Effector memory CD8-positive, alpha-beta T cell (primary cell): ENCODE measurements at places on chromosomes 2 and 18.

GRCh38 chr2:24912523-24912922 is 7.5 kb downstream of the ADCY3 start:
- no peak for DNase-seq

DNA sequence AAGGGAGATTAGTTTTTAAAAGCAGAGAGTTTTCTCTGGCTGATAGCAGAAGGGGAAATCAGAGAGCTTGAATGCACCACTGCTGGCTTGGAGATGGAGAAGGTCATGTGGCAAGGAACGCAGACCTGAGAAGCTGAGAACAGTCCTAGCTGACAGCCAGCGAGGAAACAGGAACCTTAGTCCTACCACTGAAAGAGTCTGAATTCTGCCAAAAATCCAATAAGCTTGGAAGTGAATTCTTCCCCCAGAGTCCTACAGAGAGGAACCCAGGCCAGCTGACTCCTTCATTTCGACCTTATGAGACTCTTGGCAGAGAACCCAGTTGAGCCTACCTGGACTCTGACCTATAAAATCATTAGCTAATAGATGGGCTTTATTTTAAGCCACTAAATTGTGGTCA is 371.9 kb upstream of the TNP1 start:
- DNase-seq, result no peak

DNA sequence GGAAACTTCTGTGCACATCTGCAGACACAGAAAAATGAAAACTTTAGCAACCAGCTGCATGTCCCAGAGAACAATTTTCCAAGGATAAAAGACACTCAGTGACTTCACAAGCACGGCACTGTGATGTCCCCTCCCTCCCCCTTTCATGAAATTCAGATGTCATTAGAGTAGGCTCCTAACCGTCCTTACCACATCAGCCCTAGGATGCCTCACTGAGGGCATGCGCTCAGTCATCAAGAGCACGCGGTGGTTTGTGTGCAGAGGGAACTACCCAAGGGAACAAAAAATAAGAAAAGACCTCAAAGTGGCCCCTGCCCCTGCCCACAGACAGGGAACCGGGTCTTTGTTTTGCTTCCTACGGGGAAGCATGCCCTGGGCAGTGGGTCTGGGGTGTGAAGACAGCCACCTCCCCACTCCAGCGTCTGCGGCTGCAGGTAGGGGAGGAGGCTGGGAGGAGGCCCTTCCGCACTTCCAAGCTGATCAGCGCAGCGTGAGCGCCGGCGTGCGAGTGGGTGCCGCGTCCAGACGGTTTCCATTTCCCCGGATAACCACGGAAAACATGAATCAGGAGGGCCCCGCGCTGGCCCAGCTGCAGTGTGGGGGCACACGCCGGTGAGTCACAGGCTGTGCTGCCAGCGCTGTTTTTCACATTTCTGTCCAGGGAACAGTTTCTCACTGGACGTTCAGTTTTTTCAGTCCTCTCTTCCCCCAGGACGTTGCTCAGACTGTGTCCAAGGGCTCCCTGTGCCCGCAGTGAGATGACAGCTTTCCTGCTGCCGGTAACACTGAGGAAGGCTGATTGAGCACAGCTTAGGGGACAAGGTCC is 70.6 kb downstream of the COPS8 start:
- no peak for DNase-seq

DNA sequence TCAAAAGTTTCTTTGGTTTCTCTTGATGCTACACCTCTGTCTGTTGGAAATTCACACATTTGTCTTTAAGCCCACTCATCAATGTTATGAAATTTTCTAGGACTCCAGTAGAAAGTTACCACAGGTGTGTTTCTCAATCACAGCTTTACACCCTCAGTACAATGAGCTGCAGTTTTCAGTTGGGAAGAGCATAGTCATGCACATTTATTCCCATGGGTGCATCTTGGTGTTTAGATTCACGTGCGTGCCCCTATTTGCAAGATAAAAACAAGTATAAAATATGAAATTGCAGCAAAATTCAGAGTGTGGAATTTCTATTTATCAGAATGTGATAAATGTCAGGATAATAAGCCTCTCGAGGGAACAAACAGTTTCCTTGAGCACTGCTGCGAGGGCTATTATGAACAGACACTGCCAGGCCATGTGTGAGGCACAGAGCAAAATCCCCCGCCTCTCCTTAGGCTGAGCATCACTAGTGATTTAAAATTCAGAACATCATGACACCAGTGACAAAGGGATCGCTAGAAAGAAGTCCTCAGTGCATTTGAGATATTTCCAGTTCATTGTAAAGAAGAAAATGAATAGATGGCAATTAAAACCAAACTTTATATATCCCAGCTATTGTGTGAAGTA is 512.2 kb upstream of the TCF4 start:
- DNase-seq, result no peak

DNA sequence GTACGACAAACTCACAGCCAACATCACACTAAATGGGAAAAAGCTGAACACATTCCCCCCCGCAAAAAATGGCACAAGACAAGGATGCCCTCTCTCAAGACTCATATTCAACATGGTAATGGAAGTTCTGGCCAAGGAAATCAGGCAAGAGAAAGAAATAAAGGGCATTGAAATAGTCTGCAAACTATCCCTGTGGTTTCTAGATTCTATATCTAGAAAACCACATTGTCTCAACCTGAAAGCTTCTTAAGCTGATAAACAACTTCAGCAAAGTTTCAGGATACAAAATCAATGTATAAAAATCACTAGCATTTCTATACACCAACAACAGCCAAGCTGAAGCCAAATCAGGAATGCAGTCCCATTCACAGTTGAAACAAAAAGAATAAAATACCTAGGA is 294.6 kb upstream of the CYP26B1 start:
- no peak for DNase-seq

DNA sequence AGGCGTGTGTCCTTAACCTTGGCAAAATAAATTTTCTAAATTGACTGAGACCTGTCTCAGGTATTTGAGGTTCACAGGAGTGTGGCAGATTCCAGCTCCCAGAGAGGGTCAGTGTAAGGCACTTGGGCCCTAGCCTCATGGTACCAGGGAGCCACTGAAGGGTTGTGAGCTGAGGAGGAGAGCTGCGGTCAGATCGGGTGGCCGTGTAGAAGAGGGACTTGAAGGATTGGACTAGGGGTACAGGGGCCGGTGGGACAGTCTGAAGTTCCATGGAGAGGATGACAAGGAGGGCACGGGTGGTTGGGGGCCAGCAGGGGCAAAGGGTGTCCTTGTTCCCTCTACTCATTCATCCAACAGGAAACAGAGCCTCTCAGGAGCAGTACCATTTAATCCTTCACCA is 327.0 kb upstream of the HS6ST1 start:
- DNase-seq, result no peak

GRCh38 chr18:10878703-10879102 is 270.7 kb downstream of the PIEZO2 start:
- DNase-seq, result no peak

GRCh38 chr2:108542071-108542470 is 7.8 kb downstream of the LIMS1 start:
- DNase-seq, result no peak

DNA sequence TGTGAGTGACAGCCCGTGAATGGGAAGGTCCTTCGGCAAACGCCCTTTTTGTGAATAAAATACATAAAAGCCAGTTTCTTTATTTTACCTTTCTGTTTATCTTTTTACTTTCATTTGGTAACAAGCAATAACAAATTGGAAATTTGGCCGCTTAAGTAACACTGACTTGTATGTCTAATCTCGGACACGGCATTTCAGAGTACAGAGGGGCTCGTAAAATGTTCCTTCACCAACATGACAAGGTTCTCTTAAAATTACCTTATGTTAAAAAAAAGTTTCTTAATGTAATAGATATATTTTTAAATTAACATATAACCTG is 558 bp upstream of the NEMP2 start:
- DNase-seq, result no peak

DNA sequence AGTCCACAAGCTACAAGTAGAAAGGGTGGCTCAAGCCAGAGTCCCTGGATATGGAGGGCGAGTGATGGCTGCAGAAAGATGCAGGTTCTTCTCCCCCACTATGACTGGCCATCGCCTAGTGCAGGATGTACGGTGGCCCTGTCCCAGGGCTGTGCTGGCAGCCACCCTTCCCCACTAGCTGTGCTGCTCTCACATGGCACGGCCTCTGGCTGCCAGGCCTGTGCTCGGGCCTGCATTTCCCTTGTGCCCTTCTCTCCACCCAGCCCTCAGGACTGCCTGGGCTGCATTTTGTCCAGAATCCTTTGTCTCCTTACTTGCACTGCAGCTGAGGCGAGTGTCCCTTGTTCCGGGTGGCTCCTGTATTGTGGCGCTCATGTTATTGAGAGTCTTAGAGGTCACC is 1.6 kb upstream of the RAMP1 start:
- no peak for DNase-seq

DNA sequence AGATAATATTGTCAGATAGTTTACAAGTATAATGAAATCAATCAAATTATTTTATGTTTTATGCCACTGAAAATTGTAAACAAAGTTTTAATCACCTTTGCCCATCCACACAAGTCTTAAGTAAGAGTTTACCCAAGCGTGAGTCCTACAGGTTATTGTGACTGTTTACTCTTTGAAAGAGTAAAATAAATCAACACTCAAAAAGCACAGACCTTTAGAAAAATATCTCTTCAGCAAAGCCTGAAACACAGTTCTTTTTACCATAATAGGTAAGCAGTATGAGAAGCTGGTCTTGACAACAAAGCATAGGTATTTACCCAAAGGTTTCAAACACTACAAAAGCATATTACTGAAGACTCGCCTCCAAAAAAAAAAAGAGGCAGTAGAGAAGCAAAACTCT is 3.7 kb downstream of the ROCK2 start:
- no peak for DNase-seq

DNA sequence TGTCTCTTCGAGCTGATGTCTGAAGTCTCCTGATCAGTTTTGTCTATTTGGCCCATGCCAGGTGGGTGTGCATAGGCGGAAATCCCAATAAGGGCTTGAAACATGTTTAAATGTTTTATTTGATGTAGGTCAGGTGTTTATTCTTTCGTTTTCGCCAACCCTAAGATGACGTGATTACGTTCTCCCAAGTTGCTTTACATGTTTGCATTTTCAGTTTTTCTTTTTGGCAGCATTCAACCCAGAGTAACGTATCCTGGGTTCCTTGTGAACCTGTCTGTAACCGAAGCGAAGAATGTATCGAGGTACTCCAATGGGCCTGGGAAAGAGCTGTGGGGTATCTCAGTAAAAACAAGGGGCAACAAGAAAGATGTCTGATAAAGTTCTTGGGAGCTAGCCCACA is 3.1 kb downstream of the ALPK2 start:
- DNase-seq, result no peak

- no peak for DNase-seq
These were observed 131.3 kb upstream of the ACAA2 start for GRCh38 chr18:49944663-49945062.

GRCh38 chr2:35168351-35168750 is 1187.2 kb upstream of the CRIM1 start:
- no peak for DNase-seq

DNA sequence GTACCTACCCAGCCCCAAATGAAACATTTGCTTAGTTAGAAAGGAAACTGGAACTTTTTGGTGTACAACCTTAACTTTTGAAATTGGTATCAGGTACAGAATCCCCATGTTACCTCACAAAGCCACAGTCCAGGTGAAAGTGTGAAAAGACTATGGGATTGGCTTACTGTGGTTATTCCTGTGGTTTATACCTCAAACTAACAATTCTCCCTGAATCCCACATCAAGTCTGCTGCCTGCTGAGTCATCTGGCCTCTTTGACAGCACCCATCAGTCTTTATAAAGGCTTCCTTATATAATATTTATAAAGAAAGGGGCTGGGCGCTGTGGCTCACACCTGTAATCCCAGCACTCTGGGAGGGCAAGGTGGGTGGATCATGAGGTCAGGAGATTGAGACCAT is 164.6 kb downstream of the TMEM247 start:
- no peak for DNase-seq

DNA sequence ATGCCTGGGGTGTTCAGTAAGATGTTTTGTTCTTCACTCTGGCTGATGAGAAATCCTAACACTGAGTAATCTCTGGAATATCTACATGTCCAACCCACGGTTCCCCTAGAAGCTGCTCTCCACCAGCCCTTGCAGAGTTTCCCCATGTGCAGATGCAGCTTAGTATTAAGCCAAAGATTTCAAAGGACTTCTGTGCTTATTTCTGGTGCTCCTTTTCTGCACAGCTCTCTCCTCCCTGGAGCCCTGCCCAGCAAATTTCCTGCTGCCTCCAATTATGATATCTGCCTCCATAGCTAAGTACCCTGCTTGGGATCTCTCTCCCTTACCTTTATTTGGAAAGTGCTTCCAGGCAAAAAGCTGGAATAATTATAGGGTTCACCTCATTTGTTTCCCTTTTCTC is 949.3 kb downstream of the BCL11A start:
- DNase-seq, result no peak

DNA sequence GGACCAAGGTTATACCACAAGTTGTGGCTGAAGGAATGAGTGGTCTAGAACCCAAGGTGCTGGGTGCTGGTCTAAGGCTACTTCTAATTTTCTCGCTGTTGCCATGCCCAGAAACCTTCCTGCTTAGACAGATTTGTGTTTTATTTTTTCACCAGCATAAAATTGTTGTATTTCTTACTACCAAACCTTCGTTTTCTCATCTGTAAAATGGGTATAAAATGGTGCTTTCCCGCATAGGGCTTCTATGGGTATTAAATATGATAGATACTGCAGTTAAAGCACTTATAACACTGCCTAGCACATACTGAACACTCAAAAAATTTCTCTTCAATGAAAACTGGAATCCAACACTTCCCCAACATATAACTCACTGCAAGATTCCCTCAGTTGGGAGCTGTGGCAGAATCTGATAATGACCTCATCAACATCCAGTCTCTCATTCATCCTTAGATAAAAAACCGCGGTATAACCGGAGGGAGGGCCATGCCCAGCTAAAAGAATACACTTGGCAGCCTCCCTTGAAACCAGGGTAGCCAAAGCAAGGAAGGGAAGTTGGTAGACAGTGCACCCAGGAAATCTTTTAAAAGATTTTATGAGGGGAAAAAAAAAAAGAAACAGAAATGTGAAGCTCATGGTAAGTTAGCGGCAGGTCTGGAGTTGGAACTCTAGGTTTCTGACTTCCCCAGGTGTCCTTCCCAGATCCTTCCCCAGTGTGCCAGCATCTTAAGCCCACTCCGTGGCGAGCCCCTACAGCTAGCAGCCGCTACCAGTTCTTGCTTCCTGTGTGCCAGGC is 1.2 kb downstream of the NEMP2 start:
- DNase-seq, result no peak

DNA sequence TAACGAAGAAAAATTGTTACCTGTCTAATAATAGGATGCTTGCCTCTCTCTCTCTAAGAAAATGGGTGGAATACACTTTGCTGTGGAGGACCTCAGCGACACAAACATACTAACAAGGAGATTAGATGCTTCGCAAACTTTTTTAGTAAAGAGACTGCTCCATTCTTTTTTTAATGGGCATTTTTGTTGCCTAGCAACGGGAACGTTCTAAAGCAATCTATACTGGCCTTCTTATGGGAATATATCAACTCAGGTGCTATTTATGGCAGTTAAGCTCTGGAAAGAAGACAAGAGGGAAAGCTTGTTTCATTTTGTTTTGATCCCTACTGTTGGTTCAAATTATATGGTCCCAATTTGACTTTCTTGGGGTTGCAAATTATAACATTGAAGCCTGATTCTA is 86.8 kb upstream of the CBLN2 start:
- DNase-seq, result no peak

- DNase-seq, result no peak
These were observed 25.7 kb downstream of the PSMA8 start for GRCh38 chr18:26159353-26159752.
